GOT3 (cell line): ENCODE measurements at places on chromosomes 11 and 22.

DNA sequence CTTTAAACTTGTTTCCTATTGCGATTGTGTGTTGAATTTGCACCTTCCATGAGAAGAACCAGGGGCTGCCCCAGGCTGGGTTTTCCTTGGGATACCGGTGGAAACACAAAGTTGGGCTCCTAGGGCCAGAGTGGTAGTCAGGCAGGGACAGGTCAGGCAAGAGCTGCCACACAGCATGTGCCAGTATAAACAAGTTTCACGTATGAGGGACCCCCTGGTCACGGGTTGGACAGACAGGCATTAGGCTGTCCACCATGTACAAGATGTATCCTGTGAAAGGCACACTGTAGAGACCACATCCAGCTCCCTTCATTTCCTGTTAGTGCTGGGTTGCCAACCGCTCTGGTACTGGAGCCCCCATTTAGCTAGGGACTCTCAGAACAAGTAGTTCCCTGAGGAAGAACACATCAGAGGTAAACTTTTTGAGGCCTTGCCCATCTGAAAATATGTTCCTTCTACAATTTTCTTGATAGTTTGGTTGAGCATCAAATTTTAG is 8.8 kb downstream of the UPB1 start:
- no peak for DNase-seq

DNA sequence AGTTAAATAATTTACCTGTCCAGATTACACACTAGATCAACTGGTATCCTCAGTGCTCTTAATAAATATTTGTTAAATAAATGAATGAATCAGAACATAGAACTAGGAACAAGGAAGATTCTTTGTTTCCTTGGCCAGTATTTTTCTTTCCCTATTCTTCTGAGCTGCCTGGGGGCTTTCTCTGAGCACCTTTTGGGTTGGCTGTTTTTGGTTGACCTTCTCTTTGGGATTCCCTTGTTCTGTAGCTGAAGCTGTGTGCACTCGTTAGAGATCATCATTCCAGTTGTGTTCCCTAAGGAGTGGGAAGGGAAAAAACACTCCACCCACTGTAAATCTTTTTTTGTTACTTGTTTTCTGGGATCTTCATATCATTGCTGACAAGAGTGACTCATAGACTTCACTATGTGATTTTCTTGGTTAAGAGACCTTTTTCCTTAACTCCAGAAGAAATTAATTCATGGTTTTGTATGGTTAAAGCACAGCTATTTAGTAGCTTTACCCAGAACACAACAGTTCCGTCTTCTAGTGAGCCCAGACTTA is 84.3 kb downstream of the STIM1 start:
- DNase-seq, result no peak

GRCh38 chr11:101346591-101346990 is 217.0 kb upstream of the PGR start:
- DNase-seq, result no peak

- no peak for DNase-seq
Observed at GRCh38 chr11:31814176-31814868, 3.2 kb upstream of the PAX6 start.

GRCh38 chr11:41816396-41816795 is 356.9 kb upstream of the LRRC4C start:
- DNase-seq, result no peak

GRCh38 chr11:81852896-81853295 is 880.8 kb downstream of the FAM181B start:
- no peak for DNase-seq

- no peak for DNase-seq
Observed at GRCh38 chr22:30221121-30221992, 25.2 kb downstream of the LIF start.

GRCh38 chr11:116813781-116814471 is 9.2 kb downstream of the APOA4 start:
- no peak for DNase-seq

DNA sequence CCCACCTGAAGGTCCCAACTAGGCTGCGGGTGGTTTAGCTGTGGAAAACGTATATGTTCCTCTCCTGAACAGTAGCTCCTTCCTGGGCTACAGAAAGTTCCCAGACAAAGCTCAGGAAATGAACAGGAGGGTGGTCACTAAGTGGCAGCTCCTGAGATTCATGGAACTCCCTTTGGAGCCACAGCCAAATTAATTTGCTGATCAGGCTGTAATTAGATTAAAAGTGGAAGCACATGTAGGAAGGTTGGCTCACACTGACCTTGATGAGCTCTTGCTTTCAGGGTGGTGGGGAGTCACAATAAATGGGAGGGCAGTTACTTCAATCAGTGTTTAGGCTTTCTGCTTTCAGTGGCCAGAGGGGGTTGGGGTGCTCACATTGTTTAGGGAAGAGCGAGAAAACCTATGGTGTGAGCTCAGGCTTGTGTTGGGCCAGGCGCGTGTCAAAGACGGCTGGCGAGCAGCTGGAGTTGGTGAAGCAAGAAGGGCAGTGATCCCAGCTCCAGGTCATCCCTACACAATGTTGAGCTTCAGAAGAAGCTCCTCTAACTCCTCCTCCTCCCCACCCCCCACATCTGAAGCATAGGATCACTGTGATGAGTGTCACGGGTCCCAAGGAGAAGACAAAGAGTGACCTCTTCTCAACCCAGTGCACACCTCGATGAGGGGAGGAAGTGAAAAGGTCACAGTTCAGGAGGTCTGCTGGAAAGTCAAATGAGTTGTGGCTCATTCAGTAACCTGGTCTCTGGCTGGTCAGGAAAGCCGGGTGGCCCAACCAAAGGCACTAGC is 42.5 kb downstream of the CLPB start:
- no peak for DNase-seq

DNA sequence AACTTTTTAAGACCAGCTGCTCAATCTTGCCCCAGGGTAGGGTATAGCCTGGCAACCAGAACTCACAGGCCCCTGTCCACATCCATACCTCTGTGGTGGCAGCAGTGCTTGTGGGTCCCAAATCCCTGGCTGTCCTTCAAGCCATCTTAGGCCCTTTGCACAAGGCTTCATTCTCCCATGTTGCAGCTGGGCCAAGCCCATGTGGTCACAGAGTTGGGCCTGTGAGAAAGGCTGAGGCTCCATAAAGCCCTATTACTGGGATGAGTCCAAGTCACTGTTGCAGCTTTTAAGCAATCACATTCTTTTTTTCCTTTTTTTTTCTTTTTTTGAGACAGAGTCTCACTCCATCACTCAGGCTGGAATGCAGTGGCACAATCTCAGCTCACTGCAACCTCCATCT is 47.9 kb upstream of the SLC25A1 start:
- DNase-seq, result no peak

GRCh38 chr11:17798716-17799115 is 64.1 kb downstream of the KCNC1 start:
- no peak for DNase-seq

GRCh38 chr11:98871690-98872089 is 149.1 kb upstream of the CNTN5 start:
- no peak for DNase-seq

- no peak for DNase-seq
Observed at GRCh38 chr22:50208939-50209892, 8.4 kb downstream of the SELENOO start.

- no peak for DNase-seq
Observed at GRCh38 chr22:31284281-31285155, 7.8 kb downstream of the PIK3IP1 start.

DNA sequence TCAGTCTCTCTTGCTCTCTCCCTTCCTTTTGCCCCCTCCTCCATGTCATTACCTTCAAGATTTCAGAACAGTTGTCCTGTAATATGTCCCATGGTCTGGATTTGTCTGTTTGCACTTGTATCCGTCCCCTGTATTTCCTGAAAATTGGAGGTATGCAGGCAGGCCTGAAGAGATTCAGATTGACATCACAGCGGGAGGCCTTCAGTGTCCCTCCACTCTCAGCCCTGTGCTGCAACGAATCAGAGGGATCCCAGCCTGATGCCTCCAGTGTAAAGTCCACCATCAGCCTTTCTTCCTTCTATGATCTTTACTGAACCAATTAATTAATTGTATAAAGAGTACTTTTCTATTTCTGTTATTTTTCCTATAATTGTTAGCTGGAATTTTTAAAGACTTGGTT is 57.3 kb downstream of the ELMOD1 start:
- DNase-seq, result no peak

DNA sequence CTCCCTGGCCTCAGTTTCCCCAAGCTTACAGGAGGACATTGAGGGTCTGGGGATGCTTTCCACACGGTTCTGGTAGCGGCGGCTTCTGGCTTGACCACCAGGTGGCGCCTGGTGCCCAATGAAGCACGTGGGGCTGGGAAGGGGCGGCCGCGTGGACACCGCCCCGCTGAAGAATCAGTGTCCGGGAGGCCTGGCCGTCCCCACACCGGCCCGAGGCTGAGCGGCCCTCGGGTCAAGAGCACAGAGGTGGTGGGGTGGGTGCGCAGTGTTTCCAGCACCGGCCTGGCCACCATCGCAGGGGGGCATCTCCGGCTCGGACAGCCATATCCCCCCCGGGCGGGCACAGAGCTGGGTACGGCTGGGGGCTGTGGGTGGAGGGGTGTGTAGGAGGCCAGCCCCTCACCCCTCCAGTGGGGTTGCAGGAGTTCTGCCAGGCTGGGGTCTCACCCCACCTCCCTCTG is 27.8 kb upstream of the PPARA start:
- DNase-seq, result no peak

DNA sequence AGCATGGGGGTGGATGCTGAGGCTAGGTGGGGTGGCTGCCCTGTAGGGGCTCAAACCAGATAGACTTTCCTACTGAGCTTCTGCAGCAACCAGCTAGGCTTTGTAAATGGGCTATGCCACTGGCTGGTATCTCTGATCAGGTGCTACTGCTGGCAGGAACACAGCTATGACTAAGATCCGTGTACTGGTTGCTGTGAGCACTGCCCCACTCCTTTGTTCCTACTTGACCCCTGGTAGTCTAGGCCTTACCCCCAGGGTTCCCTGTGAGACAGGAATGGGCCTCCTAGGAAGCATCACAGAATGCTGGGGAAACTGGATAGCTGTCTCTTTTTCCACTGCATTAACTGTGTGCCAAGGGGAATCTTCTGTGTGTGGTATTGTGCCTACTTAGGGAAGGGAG is 58.4 kb upstream of the GAB2 start:
- DNase-seq, result no peak

DNA sequence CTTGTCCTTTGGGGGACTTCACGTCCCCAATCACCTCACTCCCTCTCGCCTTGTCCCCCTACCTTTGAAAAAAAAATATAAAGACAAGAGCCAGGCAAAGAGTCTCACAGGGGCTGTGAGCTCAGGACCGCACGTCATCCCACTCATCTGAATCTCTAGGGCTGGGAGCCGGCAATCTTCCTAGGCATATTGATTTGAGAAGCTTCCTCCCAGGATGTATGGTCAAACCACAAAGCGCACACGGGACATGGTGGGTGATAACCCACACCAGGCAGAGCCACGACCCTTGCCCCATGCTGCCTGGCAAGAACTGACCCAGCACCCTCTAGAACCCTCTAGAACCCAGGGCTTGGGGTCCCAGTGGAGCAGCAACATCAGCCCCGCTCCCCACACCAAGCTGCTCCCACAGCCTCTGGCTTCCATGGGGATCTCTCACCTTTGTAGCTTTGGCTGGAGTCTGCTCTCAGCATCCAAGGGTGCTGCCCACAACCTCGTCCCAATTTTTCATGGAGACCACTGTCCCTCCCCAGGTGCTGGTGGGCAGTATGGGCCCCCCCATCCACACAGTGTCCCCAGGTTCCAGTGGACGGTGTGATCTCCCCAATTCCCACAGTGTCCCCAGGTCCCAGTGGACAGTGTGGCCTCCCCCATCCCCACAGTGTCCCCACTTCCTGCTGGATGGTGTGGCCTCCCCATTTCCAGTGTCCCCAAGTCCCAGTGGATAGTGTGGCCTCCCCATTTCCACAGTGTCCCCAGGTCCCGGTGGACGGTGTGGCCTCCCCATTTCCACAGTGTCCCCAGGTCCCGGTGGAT is 85.2 kb upstream of the FGF3 start:
- DNase-seq, result no peak

GRCh38 chr11:103661185-103661584 is 375.3 kb upstream of the DDI1 start:
- DNase-seq, result no peak

GRCh38 chr11:105164208-105164607 is 24.6 kb upstream of the CARD18 start:
- DNase-seq, result no peak

DNA sequence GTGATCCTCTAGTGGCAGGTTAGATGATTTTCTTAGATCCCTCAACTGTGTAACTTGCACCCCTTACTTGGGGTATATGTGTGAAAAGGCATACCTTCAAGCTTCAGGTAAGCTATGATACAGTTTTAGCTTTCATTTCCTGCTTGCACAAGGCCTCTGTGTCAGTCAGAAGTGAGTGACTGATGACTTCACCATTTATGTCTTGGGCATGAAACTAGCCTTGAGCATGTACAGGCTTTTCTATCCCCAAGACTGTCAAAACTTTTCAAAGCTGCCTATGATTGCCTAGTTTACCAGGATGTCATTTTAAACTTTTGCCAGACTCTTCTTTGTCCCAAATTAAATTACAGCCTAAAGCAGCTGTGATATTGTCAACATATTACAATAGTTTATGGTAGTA is 286.1 kb upstream of the CNTN5 start:
- DNase-seq, result no peak

DNA sequence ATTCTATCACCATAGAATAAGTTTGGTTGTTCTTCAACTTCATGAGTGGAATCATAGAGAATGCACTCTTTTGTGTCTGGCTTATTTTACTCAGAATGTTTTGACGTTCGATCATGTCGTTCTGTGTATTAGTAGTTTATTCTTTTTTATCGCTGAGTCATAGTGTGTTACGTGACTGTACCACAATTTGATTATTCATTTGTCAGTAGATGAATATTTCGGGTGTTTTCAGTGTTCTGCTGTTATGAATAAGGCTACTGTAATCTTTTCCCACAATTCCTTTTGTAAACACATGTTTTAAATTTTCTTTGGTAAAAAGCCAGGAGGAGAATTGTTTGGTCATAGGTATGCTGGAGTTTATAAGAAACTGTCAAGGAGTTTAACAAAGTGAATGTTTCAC is 279.9 kb upstream of the B3GAT1 start:
- DNase-seq, result no peak

GRCh38 chr11:12024254-12024926 is 16.0 kb upstream of the DKK3 start:
- DNase-seq, result no peak

DNA sequence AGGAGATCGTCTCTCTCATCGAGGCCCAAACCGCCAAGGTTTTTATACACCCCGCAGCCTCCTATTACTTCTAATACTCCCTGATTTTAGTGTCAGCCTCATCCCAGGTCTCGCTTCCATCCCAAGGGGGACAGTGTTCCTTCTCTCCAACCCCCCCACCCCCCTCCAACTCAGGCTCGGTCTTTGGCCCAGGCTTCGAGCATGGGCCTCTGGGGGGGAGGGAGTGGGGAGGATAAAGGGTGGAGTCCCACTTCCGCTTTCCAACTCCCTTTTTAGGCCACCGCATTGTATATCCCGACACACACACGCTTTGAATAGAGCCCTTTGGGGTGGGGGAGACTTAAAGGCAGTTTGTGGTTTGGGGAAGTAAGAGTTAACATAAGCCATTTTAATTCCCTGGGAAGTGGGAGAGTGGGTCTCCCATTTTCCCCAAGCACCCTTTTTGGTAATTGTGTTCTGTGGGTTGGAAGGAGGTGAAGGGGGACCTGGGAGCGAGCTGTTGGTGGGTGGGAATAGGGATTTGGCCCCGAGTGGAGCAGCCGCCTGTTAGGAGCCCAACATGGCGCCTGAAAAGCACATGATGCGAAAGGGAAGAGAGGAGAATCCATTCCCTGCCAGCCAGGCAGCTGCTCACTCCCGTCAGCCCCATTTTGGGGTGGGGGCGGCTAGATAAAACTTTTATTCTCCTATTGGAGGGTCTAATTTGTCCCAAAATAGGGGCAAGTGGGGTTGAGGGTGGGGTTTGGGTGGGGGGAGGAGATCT is 844 bp downstream of the PCF11 start:
- DNase-seq, result no peak

- DNase-seq, result no peak
Observed at GRCh38 chr22:27454807-27455450, 346.6 kb downstream of the MN1 start.
